ENCODE measurements at places on chromosomes 2 and 18. TPM values are rescaled to one million over a fixed set of nuclear protein-coding genes. Genes with fewer than 3 reads are reported as not detected.

The CCDC102B gene
- 0.27 TPM for total RNA-seq

The IMPACT gene
- 10.0 TPM for total RNA-seq

The ZFAND2B gene
- total RNA-seq, result 45.4 TPM

The CLEC4F gene
- 0.15 TPM for total RNA-seq

The KCNG2 gene
- total RNA-seq, result 0.19 TPM

The RNF152 gene
- total RNA-seq, result 23.1 TPM

The KLHL41 gene
- total RNA-seq, result not detected

The GALM gene
- 2.8 TPM for total RNA-seq

The BCS1L gene
- 30.5 TPM for total RNA-seq

The GAREM2 gene
- total RNA-seq, result 0.40 TPM

The CRYGC gene
- not detected for total RNA-seq

The GDF7 gene
- total RNA-seq, result 1.9 TPM

The FAM124B gene
- total RNA-seq, result 0.44 TPM

The MAPK4 gene
- total RNA-seq, result 0.19 TPM

The SERPINB2 gene
- total RNA-seq, result 144 TPM

The SLC23A3 gene
- 1.7 TPM for total RNA-seq

The CHRND gene
- total RNA-seq, result not detected

The TBR1 gene
- total RNA-seq, result not detected

The IL36G gene
- 7.7 TPM for total RNA-seq

The CYP26B1 gene
- 1.2 TPM for total RNA-seq

The ANKRD30BL gene
- not detected for total RNA-seq

The ST6GAL2 gene
- total RNA-seq, result 7.5 TPM

The CHRNA1 gene
- total RNA-seq, result not detected

The TTN gene
- total RNA-seq, result 2.5 TPM

The NXPH2 gene
- total RNA-seq, result not detected

The STK25 gene
- 156 TPM for total RNA-seq

The EPB41L3 gene
- total RNA-seq, result 34.1 TPM

The STON1 gene
- total RNA-seq, result 37.2 TPM

The HOXD12 gene
- not detected for total RNA-seq

The TSPYL6 gene
- not detected for total RNA-seq

The CCDC74B gene
- total RNA-seq, result 4.4 TPM

The MTIF2 gene
- total RNA-seq, result 23.7 TPM

The DSC3 gene
- 283 TPM for total RNA-seq

The CNDP1 gene
- not detected for total RNA-seq

The C2orf78 gene
- not detected for total RNA-seq

The ONECUT2 gene
- total RNA-seq, result 0.04 TPM

The WIPF1 gene
- 3.7 TPM for total RNA-seq

The HOXD13 gene
- not detected for total RNA-seq

The CFC1 gene
- total RNA-seq, result not detected

The HOXD11 gene
- not detected for total RNA-seq

The THSD7B gene
- total RNA-seq, result 0.31 TPM

The FBLN7 gene
- total RNA-seq, result 2.5 TPM

The DLGAP1 gene
- total RNA-seq, result 0.09 TPM

The PARD6G gene
- 35.2 TPM for total RNA-seq

The SYT4 gene
- not detected for total RNA-seq
